ENCODE measurements at places on chromosomes 3 and 15.

DNA sequence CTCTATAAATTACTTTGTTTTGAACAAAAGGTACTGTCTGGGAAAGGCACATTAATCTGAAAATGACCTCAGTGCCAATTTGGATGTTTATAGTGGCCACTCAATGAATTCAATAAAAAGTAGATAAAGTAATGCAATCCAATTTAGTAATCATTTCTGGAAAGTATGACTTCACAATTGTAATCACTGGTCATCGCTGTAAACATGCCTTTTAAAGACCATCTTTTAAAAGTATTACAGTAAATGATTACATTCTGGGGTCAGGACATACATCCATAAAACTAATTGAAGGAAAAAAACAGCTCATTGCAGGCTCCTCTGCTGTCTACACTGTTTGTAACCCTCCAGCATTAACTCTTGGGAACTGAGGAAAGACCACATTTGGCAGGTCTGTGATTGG, 43.2 kb downstream of the HRH1 start:
- DNase-seq, result no peak

DNA sequence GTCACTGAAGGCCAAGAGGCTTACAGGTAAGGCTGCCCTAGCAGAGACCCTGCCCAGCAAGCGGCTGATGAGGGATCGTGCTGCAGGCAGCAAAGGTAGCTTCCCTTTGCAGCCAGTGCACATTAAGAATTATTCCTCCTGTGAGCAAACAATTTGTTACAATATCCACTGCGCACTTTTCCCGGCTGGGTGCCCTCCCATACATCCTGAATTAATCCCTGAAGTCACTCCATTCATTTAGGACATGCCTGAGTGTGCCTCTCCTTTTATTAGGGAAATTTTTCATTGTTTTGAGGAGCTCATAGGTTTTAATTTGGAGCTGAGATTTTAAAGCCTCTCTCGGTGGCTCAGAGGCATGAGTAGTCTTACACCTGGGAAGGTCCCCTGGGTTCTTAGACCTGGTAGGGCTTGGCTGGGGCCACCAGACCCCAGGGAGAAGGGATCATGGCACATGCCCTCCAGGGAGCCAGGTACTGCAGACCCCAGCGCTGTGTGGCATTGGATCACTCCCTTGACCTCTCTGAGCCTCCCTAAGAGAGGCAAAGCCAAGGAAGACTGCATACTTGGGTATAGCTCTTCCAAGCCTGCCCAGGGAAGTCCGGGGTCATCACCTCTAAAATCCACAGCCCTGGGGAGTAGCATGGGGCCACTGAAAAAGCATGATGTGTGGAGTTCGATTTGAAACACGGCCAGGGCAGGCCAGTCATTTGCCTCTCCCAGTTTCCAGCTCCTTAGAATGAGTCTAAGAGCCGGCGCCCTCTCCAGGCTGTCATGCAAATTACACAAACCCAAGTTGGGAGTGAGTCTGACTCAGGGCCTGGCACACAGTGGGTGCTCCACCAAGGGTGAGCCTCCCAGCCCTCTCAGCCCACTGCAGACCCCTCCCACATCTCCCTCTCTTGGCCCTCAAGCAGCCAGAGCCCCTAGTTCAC, 151.9 kb upstream of the LINGO1 start:
- no peak for DNase-seq

DNA sequence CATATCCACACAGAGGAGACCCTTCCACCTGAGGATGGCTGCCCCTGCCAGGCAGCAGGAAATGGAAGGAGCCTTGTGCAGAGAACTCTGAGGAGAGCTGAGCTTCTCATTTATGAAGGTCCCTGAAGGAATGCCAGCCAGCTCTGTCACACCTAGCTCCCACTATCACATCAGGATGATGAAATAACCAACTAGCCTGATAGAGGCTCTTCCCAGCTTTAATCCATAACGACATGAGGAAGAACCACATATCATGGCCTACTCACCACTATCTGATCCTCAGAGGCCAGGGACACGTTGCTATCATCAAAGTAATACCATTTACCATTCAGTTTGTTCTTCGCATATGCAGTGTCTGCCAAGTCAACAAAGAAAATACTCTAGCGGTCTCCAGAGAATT, 1.5 kb upstream of the C3orf62 start:
- no peak for DNase-seq

GRCh38 chr3:77362936-77363335, 323.0 kb downstream of the ROBO2 start:
- DNase-seq, result no peak

DNA sequence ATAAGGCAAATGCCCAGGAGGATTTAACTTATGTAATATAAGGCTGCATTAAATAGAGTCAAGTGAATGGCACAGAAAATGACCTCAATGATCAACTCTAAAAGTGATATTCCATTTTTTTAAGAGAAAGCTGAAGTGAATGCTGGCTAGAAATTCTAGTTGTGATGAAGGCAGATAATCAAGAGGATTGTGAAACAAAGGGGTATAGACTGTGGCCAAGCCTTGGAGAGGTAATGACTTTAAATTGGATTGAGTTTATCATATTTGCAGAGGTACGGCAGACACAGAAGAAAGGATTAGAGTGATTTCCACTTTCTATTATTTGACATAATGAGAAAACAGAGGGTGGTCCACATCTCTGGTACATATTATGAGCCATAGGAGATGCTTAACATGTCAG, 269.2 kb downstream of the MECOM start:
- no peak for DNase-seq

DNA sequence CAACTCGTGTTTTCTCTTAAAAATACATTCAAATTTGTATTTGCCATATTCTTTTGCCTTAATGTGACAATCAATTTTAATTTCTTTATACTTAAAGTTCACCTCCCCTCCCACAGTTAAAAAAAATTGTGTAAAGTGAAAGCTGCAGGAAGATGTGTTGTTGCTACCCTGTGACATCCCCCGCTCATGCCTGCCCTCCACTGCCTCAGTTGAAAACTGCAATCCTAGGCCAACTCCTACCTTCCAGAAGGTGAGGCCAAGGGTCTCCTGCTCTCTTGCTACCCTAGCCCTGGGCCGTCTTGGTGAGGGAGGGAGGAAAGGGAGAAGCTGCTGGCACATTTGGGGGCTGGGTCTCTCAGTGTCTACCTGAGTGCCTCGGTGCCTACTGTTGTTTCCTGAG, 57.0 kb upstream of the CMTM7 start:
- peak; percentile 80 for DNase-seq

GRCh38 chr3:18190646-18191045, 234.5 kb downstream of the SATB1 start:
- no peak for DNase-seq

GRCh38 chr3:98504539-98504938, 7.1 kb downstream of the OR5K2 start:
- DNase-seq, result no peak

DNA sequence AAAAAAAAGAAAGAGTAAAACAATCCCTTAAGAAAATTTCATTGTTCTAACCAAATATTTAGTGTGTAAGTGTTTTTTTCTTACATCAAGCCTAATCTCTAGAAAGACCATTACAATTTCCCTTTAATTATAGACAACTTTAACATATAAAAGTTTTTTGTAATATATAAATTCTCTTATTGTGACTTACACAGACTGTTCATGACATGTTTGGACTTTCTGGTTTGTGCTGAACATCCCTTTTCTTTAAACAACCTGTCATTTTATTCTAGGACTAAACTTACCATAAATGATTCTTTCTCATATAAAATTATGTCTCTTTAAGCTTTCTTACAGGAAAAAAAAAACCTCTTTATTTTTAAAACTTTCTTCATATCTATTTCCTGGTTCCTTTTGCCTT, 13.0 kb upstream of the BTLA start:
- no peak for DNase-seq

Measured in CD4-positive, alpha-beta T cell treated with Interleukin-6 for 4 hours (primary cell).